ENCODE measurements at places on chromosomes 3 and 15.

DNA sequence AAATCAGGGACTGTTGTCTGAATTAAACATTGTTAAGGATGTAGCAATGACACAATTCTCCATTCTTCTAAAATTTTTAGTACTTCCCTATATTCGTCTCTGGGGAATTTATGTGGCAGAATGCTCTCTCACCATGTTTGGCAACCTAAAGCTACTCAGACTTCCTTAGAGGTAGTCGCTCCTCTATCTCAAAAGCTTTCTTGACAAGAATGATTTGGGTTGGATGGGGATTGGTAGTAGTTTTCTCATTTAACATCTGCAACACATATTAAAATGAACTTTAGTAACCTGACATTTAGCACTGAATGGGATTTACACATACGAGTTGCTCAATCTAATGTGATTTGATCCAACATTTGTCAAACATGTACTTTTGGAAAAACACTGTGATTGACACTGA lies 233.3 kb downstream of the RBMS3 start:
- DNase-seq: no peak

GRCh38 chr3:43894176-43895049 lies 203.7 kb downstream of the ABHD5 start:
- peak; percentile 21 for DNase-seq

DNA sequence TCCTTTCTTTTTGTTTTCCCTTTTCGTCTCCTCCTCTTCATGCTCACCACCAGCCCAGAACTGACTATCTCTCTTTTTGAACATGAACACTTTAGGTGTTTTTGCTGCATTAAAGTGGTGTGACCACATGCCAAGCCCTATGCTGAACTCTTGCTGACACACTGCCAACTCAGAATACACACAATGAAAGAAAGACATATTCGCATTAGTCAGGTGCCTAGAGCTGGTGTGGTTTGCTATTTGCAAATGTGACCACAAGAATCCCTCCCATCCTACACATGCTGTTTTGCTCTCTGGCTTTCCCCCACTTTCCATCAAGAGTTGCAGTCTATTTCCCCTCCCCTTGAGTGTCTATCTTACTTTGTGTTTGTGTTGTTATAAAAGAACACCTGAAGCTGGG lies 967.8 kb upstream of the CFAP20DC start:
- no peak for DNase-seq

DNA sequence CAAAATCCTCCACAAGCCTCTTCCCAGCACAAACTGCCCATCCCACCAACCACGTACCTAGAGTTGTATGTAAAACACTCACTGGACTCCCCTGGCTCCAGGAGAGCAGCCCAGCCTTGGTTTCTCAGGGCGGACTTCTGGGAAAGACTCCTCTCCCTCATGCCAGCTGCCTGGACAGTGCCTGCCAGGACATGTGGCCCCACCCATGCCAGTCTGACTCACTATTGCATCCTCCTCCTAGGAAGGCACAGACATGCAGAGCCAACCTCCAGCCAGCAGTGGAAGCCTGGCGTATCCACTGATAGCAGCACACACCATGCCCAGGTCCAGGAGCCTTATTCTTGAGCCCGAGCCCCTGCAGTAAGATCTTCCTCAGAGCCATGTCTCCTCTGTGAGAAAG lies 8.6 kb downstream of the PKM start:
- DNase-seq: no peak

- DNase-seq: peak; percentile 70
These were observed 14.6 kb upstream of the PLA2G4E start for GRCh38 chr15:42035435-42035761.

GRCh38 chr3:159364511-159364910 lies 562.7 kb downstream of the MFSD1 start:
- DNase-seq: no peak

DNA sequence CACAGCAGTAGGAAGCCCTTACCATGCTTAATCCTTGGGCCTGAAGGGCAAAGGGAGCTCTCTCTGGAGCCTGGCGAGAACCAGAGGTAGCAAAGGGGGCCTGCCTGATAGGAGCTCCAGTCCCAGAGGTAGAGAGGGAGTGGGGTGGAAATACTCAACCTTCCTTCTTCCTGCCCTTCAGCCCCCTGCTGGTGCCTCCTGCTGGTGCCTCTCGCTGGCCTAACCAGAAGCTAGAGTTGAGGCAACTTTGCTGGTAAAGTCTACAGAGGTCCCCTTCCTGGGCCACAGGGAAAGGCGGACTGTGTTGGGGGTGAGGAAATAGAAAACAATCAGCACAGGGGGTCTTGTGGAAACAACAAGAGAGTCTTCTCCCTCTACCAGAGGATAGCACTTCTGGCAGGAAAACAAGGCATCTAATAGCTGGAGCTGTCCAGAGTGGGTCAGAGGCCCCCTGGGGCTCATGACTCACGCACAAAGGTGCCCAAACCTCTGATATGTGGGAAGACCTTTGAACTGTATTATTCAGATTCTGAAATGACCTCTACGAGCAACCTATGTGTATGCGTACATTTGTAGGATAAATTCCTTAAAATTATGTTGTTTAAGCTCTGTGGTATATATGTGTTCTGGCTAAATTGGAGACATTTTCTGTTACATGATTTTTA lies 133.9 kb downstream of the LRRC28 start:
- no peak for DNase-seq
